ENCODE measurements at places on chromosomes 2 and 18.

DNA sequence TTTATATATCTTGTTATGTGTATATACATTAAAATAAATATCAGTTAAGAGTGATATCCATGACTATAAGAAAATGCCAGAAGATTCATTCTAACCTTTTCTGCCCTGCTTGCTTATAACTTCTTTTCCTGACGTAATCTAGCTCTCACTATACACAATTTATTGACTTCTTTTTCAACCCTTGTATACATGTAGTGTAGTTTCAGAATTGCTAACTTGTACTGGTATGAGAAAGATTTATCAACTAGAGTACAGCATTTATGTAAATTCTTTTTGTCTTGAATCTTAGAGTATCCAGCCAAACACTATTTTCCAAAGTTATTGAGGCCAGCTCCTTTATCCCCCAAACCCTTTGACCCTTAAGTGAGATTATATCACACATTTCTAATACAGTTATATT lies 798.0 kb upstream of the RAB6C start:
- no peak for DNase-seq

- DNase-seq = no peak
Measured at GRCh38 chr2:33616873-33617272, 17.8 kb upstream of the FAM98A start.

DNA sequence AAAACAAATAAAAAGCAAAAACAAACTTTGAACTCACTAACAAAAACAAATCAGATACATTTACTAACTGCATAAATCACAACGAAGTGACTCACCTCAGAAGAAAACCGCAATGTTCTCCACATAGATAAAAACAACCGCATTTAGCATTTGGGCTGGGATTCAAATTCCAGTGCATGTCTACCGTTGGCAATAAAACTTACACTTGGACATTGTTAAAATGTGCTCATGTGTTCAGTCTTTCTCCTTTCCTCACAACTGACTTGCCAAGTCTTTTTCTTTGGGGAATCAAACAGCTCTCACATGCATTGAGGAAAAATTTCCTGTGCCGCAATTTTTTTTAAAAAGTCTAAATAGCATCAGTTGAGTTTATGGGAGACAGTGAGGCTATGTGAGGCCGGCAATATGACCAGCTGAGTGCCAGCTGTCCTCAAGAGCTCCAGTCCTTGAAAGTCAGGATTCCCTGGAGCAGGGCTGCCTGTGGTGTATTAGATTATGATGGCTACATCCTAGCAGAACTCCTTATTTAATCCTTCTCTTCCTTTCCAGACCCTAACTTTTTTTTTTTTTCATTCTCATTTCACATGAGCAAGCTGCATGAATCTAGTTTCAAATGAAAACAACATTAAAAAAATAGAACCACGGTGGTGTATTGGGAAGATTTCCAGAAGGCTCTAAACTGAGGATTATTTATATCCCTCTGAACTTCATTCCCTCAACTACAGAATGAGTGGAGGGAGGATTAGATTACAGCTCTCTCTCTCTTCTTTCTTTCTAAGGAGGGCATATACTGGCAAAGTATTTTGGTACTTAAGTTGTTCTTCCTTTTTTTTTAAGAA lies 70.2 kb upstream of the MEIS1 start:
- DNase-seq = no peak

DNA sequence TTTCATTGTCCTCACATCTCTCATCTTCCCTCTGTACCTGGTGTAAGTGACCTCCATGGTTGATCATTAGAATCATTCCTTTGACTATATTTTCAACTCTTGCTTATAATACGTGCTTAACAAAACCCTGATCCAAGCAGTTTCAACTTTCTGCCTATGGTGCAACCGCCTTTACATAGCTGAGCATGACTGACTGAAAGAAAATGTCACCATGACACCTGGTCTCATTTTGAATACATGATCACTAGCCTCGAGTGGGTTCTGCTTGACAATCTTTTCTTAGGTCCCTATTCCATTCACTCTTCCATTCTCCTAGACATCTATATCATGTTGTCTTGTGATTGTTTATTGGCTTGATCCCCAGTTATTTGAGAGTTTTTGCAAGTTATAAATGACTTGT lies 78.9 kb upstream of the STAM2 start:
- no peak for DNase-seq

Measured in stimulated activated CD4-positive, alpha-beta T cell treated with anti-CD3 and anti-CD28 coated beads, Interleukin-12 subunit alpha, Interleukin-12 subunit beta, amount 100 ng/mL, for 48 hours (primary cell).